Progenitor cell of endocrine pancreas (in vitro differentiated cells): ENCODE measurements at places on chromosomes 5 and 9. TPM values are rescaled to one million over a fixed set of nuclear protein-coding genes. Genes with fewer than 3 reads are reported as not detected.

GRCh38 chr5:122385808-122386207, 73.8 kb downstream of the SNCAIP start:
- peaks cover 2% of the 10 kb centered on the region for H3K4me1 ChIP-seq
- DNase-seq: no peak
- no peaks in the 10 kb centered on the region for H3K27me3 ChIP-seq
- no peaks in the 10 kb centered on the region for H3K36me3 ChIP-seq
- no peak overlapping the region for H3K4me3 ChIP-seq

PCDHGA5 gene
- total RNA-seq: 0.69 and 0.71 TPM in 2 replicates

DNA sequence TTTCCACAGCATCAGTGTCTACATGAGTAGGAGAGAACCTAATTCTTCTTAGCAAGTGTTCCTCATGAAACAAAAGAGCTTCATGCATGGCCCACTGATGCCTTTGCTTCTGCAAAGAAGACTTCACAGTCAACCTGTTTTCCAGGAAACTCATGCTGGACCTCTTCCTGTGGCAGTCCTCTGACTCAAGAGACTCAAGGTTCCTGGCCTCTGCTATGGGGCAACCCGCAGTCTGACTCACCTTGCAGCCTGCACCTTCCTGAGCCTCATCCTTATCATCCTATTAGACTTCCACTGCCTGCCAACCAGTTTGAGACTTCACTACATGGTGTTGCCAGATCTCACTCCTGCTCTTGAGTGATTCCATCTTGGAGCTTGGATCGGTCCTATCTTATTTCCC, 17.6 kb upstream of the AGGF1 start:
- no peak overlapping the region for H3K4me3 ChIP-seq
- no peaks in the 10 kb centered on the region for H3K36me3 ChIP-seq
- H3K4me1 ChIP-seq: no peaks in the 10 kb centered on the region

DNA sequence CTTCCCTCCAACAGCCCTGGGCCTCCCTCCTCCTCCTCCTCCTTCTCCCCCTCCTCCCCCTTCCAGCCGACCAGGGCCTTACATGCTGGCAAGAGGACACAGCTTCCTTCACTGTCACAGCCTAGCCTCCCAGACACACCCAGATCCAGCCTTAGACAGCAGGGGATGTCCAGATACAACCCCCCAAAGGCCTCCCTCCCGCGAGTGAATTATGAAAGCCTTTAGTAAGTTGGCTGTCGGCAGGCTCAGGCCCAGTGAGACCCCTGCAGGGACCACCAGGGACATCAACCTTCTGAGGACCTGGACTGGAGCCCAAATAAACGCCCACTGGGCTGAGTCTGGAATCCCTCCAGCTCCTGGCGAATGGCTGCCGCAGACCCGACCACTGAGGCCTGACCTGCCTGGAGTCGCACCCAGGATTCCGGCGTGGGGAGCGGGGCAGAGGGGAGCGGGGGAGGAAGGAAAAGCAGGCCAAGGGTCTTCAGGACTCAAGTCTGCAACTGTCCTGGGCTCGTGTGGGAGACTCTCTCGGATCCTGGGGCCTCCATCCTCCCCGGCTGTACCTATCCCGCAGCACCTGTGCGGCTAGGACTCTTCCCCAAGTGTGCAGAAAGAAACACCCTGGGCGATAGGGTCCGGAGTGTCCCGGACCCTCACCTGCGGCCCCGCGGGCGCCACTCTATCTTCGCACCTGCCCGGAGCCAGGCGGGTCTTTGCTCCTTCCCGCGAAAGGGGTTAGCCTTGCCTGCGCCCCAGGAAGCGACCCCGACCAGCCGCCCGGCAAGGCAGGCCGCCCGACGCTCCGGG, 705 bp downstream of the SEPTIN8 start:
- H3K36me3 ChIP-seq: no peaks in the 10 kb centered on the region
- H3K4me1 ChIP-seq: peaks cover 13% of the 10 kb centered on the region
- H3K4me3 ChIP-seq: peak overlapping the region; percentile 74
- peak overlapping the region; percentile 39 for H3K27ac ChIP-seq

FSTL4 gene
- total RNA-seq: 2.4 and 3.2 TPM in 2 replicates

GRCh38 chr5:154583671-154584177, 105.7 kb upstream of the HAND1 start:
- H3K4me3 ChIP-seq: no peak overlapping the region
- no peak for DNase-seq
- H3K27me3 ChIP-seq: peaks cover 24% of the 10 kb centered on the region

- H3K4me1 ChIP-seq: peaks cover 6% of the 10 kb centered on the region
- no peak overlapping the region for H3K4me3 ChIP-seq
- DNase-seq: no peak
- no peaks in the 10 kb centered on the region for H3K27me3 ChIP-seq
These were observed 26.7 kb downstream of the LNPEP start for GRCh38 chr5:96962540-96962991.

- no peak for DNase-seq
- no peak overlapping the region for H3K4me3 ChIP-seq
- no peak overlapping the region for H3K27ac ChIP-seq
- no peaks in the 10 kb centered on the region for H3K4me1 ChIP-seq
- no peaks in the 10 kb centered on the region for H3K36me3 ChIP-seq
These were observed 12.8 kb downstream of the NKD2 start for GRCh38 chr5:1021136-1021968.

- no peaks in the 10 kb centered on the region for H3K4me1 ChIP-seq
- H3K36me3 ChIP-seq: peaks cover 20% of the 10 kb centered on the region
- no peak overlapping the region for H3K4me3 ChIP-seq
- DNase-seq: no peak
These were observed 13.9 kb upstream of the RARS1 start for GRCh38 chr5:168472329-168472728.

RASGRF2 gene
- total RNA-seq: 0.62 and 0.69 TPM in 2 replicates

DBH gene
- total RNA-seq: not detected in 2 replicates

PLPP7 gene
- total RNA-seq: 3.6 TPM in 2 replicates

PPIC gene
- 21.0 and 26.0 TPM in 2 replicates for total RNA-seq

DNA sequence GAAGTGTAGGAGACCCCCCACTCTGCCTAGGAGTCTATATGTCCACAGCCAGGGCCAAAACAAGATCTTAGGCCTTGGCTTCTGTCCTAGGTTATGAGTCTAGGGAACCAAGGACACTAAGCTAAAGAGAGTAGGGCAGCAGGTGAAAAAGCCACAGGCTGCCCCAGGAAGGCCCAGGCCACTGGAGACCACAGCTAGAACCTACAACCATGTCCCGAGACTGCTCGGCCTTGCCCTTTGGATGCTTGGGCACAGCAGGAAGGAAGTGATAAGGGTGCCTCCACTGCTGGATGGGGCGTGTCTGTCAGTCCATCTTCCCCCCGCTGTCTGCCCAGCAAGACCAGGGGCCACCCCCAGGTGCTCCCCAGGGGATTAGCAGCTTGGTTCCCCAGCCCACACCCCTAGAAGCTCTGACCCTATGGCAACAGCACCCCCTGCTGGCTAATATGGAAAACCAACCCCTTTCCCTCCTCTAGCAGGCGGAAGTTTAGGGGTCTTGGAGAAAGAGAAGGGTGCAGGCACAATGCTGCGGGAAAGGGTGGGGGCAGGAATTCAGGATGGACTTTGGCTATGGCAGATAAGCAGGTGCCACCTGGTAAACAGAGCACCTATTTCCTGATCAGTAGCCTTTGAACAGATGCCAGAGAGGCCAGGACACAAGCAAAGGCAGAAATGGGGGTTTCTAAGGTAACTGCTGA, 10.5 kb upstream of the IRF1 start:
- peak; percentile 47 for DNase-seq
- H3K4me3 ChIP-seq: no peak overlapping the region
- peaks cover 3% of the 10 kb centered on the region for H3K4me1 ChIP-seq
- H3K27me3 ChIP-seq: no peaks in the 10 kb centered on the region
- no peaks in the 10 kb centered on the region for H3K36me3 ChIP-seq
- no peak overlapping the region for H3K27ac ChIP-seq

DNA sequence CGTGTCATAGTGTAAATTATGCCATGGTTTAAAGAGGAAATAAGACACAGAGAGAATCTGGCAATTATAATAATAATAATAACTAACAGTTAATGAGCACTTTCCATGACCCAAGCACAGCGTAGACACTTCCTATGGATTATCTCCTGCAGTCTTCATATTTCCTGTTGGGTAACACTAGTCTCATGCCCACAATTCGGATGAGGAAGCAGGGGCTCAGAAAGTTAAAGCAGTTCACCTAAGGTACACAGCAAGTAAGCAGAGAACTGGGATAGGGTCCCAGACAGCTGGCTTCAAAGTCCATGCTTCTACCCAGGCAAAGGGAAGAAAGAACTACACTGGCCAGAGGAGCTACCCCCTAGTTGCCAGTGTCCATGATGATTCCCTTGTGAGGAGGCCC, 27.9 kb upstream of the TGFBI start:
- H3K27ac ChIP-seq: no peak overlapping the region
- H3K36me3 ChIP-seq: no peaks in the 10 kb centered on the region
- H3K4me1 ChIP-seq: peaks cover 4% of the 10 kb centered on the region
- peaks cover 79% of the 10 kb centered on the region for H3K27me3 ChIP-seq

- no peak for DNase-seq
- H3K36me3 ChIP-seq: no peaks in the 10 kb centered on the region
- no peak overlapping the region for H3K4me3 ChIP-seq
- peaks cover 17% of the 10 kb centered on the region for H3K4me1 ChIP-seq
- H3K27ac ChIP-seq: no peak overlapping the region
These were observed 63.2 kb upstream of the ZSWIM6 start for GRCh38 chr5:61268871-61269270.

- no peak for DNase-seq
- no peaks in the 10 kb centered on the region for H3K4me1 ChIP-seq
- no peak overlapping the region for H3K27ac ChIP-seq
- H3K36me3 ChIP-seq: no peaks in the 10 kb centered on the region
These were observed 209.4 kb downstream of the DTWD2 start for GRCh38 chr5:118778941-118779340.

PRPF4 gene
- total RNA-seq: 33.6 and 35.1 TPM in 2 replicates

SLC6A18 gene
- not detected in 2 replicates for total RNA-seq

- no peak overlapping the region for H3K4me3 ChIP-seq
- peaks cover 9% of the 10 kb centered on the region for H3K4me1 ChIP-seq
- DNase-seq: no peak
- H3K36me3 ChIP-seq: no peaks in the 10 kb centered on the region
- peaks cover 4% of the 10 kb centered on the region for H3K27me3 ChIP-seq
These were observed 36.2 kb downstream of the PIP5K1B start for GRCh38 chr9:68741234-68741633.

GRCh38 chr5:178372142-178372571, 139.6 kb upstream of the PHYKPL start:
- DNase-seq: no peak
- H3K27ac ChIP-seq: no peak overlapping the region
- peaks cover 13% of the 10 kb centered on the region for H3K27me3 ChIP-seq
- H3K4me3 ChIP-seq: no peak overlapping the region
- no peaks in the 10 kb centered on the region for H3K36me3 ChIP-seq

- no peak overlapping the region for H3K27ac ChIP-seq
- no peak overlapping the region for H3K4me3 ChIP-seq
- H3K4me1 ChIP-seq: no peaks in the 10 kb centered on the region
- H3K27me3 ChIP-seq: no peaks in the 10 kb centered on the region
- H3K36me3 ChIP-seq: peaks cover 5% of the 10 kb centered on the region
- DNase-seq: no peak
These were observed 53.3 kb downstream of the MEGF10 start for GRCh38 chr5:127343866-127344265.

DNA sequence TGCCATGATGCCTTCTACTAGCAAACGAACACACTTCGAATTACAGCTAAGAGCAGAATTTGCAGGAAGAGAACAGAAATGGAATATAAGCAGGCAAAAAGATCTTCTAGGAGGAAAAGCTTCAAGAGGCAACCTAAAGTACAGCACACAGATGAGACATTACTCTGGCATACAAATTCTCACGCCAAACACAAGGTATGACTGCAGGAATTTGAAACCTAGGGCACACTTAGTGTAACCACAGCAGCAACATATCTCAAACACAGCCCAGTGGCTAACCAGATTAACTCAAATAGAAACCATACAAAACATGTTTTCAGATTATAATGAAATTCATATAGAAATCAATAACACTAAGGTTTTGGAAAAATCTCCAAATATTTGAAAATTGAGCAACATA, 481.0 kb upstream of the RGMB start:
- H3K4me1 ChIP-seq: no peaks in the 10 kb centered on the region
- H3K36me3 ChIP-seq: no peaks in the 10 kb centered on the region
- no peak for DNase-seq
- no peak overlapping the region for H3K4me3 ChIP-seq
- H3K27ac ChIP-seq: no peak overlapping the region

WDR31 gene
- total RNA-seq: 5.1 and 5.7 TPM in 2 replicates

DNA sequence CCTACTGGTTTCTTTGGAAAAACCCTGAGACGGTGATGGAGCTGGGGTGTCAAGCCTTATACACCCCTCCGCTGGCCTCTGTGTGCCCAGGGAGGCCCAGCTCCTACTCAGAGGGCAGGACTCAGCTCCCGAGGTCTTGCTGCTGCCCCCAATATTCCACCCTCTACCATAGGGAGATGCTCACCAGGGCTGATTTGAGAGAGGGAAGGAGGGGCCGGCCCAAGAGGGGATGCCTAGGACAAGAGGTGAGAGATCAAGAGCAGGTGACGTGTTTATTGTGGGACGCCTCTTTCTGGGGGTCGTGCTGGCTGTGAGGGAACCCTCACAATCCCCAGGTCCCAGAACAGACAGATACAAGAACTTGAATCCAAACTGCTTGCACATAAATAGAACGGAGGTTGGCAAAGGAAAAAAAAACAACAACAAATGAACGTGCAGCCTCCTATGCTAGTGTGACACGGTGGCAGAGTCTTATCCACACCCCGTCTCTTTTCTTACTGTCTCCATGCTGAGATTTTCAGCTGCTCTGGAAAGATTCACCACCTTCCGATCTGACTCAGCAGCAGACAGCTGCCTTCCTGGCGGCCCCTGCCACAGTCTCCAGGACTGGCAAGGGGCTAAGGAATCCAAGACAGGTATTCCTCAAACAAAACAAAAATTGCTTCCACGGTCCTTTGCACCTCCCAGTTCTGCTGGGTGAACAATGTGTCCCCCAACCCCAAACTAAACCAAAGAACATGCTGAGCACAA, 22.3 kb downstream of the FABP6 start:
- H3K4me3 ChIP-seq: no peak overlapping the region
- H3K4me1 ChIP-seq: no peaks in the 10 kb centered on the region
- H3K27ac ChIP-seq: peak overlapping the region; percentile 69
- DNase-seq: no peak

ZNF618 gene
- 75.3 and 85.8 TPM in 2 replicates for total RNA-seq

DNA sequence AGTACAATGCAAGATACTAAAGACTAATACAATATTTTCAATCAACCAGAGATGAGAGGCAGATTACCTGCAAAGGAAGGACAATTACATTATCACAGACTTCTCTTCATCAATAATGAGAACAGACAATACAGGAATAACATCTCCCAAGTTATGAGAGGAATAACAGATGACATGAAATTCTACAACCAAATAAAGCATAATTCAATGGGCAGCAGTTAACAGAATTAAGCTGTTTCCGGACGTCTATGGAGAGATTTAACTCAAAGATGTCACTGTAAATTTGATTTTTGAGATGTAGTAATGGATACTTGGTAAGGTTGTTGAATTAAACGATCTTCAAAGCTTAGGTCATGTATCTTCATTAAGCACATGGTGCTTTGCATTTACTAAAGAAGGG, 19.8 kb upstream of the PARP8 start:
- H3K4me3 ChIP-seq: no peak overlapping the region
- H3K4me1 ChIP-seq: peaks cover 2% of the 10 kb centered on the region
- no peak for DNase-seq
- no peak overlapping the region for H3K27ac ChIP-seq
